Cerebellar nuclear complex (tissue), 1 donor: ENCODE measurements at places on chromosomes 5 and 9.

DNA sequence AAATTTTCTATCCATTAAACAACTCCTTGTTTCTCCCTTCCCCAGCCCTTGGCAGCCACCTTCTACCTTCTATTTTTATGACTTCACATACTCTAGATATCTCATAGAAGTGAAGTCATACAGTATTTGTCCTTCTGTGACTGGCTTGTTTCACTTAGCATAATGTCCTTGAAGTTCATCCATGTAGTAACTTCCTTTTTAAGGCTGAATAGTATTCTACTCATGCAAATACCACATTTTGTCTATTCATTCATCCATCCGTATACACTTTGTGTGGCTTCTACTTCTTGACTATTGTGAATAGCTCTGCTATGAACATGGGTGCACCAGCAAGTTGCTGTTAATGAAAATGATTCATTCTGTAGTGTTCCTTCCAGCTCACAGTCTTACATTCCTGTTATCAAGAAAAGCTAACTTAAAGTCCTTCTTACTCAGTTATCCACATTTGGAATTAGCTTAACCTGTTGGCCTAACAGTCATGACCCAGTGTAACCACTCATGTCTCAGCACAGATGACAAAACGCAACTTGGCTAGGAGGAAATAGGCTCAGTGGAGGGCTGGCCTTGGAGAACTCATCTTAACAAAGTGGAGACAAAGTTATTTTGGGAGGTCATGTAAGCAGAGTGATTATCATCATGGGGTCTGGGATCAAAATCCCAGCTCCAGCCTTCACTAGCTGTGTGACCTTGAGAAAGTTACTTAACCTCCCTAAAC lies 129.7 kb upstream of the MAP3K1 start:
- DNase-seq = no peak

DNA sequence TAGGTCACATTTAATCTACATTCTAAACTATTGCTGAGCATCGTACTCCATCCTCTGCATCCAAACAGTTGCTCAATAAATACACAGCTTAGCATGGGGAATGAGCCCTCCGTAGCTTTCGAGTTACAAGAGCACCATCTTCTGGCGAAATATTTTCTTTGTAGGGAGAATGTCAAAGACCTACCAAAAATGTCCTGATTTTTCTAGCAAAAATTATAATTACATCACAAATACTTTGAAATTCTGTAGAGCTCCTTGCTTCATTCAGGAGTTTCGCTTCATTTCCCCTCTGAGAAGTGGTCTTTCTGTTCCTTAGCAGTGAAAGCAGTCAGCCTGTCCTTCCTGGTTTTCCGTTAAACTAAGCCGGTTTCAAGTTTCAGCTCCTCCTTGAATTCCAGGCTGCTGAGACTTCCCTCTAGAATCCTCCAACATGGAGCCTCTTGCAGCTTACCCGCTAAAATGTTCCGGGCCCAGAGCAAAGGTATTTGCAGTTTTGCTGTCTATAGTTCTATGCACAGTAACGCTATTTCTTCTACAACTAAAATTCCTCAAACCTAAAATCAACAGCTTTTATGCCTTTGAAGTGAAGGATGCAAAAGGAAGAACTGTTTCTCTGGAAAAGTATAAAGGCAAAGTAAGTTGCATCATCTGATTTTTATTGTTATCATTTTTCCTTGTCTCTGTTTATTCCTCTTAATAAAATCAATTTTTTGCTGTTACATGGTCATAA lies at the start of gene GPX8:
TSS of gene GPX8 (plus strand) at position 409 of the 730 bp plus-strand sequence. CDS start at position 431, 22 bp downstream.
- no peak for DNase-seq

- no peak for DNase-seq
Measured at GRCh38 chr9:119091074-119091473, 278.2 kb downstream of the BRINP1 start.

- no peak for DNase-seq
Measured at GRCh38 chr5:139638090-139638735, 9.9 kb upstream of the CXXC5 start.

DNA sequence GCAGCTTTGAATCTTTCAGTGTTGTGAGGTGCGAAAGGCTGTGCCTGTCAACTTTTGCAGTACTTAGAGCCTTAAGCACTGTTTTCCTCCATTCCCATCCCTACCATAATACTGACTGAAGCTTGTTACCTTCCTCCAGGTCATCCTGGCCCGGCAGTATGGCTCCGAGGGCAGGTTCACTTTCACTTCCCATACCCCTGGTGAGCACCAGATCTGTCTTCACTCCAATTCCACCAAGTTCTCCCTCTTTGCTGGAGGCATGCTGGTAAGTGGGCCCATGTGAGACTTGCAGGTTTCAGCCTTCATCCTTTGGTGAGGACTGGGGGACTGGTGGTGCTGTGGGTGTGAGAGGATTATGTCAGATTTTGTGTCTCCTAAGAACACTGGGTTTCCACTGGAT lies 1.5 kb downstream of the TMED9 start:
- no peak for DNase-seq

DNA sequence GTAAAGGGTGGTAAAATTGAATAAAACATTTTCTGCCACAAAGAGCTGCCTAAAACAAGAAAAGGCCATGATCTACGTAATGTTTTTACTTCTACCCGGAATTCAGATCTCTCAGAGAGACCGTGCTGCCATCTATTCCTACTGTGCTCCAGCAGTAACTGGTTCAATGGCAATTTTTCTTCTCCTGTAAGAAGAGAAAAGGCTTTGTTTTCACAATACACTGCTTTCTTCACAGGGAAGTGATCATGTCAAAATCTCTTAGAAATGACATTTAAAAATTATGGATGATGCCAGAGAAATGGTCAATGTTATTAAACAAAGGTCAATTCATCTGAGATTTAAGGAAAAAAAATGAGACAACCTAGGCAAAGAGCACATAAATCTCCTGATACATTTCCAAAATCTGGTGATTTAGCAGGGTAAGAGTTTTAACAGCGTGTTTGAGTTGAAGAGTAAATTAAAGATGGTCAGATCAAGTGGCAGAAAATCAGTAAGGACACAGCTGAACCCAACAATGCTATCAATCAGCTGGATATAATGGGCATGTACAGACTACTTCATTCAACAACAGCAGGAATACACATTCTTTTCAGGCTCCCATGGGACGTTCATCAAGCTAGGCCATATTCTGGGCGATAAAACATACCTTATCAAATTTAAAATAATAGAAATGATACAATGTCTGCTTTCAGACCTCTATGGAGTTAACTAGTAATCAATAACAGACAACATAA lies 523.1 kb downstream of the CHSY3 start:
- no peak for DNase-seq

GRCh38 chr9:124631326-124631725 lies 124.1 kb upstream of the NR5A1 start:
- DNase-seq = no peak

- no peak for DNase-seq
Measured at GRCh38 chr5:65262096-65262495, 219.6 kb downstream of the ADAMTS6 start.

DNA sequence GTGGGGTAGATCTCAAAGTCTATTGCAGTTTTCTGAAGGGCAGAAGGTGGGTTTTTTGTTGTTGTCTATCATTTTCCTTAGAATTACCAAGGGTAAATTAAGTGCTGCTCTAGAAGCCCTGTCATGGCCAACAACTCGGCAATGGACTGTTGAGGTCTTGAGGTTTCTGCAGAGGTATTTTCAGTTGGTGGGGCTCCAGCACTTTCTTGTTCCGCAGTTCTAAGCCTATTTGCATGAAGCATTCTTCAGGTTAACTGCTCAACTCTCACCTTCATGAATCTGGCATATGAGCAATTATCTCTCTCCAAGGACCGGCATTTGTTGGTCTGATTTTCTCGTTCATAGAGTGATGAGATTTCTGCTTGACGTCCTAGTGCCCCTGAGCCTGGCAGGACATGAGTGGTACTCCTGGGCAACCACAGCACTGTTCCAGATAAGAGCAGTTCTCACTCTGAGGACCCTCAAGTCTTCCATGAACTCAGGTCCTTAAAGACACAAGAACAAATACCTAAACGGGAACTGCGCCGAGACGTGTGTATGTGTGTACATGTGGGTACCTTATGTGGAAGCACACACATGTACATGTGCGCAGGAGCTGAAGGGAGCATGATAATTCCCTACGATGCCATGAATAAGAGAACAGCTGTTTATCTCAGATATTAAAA lies 544.5 kb downstream of the CSNK1G3 start:
- DNase-seq = no peak

GRCh38 chr5:149313151-149313841 lies 32.0 kb upstream of the GRPEL2 start:
- DNase-seq = no peak

DNA sequence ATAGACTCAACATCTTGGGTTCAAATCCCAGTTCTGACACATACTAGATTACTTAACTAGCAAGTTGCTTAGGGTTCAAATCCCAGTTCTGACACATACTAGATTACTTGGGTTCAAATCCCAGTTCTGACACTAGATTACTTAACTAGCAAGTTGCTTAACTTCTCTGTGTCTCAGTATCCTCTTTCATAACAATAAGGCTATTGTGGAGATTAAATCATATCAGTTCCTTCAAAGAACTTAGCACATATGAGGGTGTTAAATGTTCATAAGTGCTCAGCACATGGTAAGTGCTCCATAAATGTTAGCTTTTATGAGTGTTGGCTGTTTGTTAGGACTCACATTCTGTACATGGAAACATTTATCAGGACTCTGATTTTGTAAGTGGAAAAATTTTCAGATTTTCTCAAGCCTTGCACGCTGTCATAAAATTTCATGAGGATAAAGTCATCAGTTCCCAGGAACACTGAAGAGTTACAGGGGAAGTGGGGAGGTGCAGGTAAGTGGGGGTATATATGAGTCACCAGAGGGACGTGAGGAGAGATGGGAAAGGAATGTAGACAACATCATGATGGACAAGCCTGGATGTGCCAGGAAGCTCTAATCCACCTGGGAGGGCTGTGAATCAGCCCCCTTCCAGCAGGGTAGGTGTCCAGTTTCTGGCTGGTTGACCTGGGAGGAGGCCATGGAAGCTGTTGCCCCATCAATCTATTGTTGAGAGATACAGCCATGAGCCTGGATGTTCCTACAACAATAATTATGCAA lies 532.2 kb upstream of the WWC1 start:
- DNase-seq = no peak
